ENCODE measurements at places on chromosomes 3 and 15.

- no peak for DNase-seq
Measured at GRCh38 chr15:63986185-63986680, 60.1 kb downstream of the DAPK2 start.

DNA sequence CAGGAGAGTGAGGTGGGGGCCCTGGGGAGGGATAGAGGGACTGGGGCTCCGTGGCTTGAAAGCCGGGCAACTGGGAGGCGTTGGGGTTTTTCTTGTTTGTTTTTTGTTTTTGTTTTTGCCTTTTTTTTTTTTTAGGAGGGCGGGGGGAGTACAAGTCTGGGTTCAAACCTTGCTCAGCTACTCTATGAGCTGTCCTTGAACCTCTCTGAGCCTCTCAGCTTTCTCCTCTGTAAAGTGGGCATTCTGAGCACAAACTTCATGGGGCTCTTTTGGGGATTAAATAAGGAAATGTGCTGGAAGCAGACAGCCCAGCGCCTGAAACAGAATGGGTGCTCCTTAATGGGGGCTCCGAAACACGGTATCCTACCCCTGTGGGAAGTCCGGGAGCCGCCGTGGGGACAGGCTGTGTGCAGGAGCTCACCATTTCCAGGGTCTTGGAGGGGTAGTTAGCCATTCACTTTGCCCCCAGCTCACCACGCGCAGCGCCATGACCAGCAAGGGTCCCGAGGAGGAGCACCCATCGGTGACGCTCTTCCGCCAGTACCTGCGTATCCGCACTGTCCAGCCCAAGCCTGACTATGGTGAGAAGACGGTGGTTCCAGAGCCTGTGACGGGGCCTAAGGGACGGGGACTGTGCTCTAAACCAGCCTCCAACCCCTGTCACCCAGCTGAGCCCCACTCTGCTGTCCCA lies 388 bp downstream of the ACY1 start:
- no peak for DNase-seq

DNA sequence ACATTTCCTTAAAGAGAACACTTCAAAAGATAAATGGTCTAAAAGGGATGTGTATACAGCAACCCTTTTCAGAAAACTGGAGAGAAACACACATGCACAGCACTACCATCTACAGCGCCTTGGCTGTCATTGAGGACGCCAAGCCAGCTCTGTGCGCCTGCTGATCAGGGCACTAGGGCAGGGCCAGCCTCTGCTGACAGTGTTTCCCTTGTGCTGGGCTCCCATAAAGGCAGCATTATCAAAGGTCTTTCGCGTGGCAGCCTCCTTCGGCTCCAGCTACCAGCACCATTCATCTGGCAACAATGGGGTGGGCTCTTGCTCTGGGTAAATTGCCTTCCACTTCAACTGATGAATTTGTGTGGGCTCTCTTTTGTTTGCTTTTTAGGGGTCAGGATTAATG lies 53.4 kb downstream of the LDHAL6B start:
- DNase-seq: no peak

GRCh38 chr3:129616713-129617112 lies 10.2 kb upstream of the PLXND1 start:
- no peak for DNase-seq

DNA sequence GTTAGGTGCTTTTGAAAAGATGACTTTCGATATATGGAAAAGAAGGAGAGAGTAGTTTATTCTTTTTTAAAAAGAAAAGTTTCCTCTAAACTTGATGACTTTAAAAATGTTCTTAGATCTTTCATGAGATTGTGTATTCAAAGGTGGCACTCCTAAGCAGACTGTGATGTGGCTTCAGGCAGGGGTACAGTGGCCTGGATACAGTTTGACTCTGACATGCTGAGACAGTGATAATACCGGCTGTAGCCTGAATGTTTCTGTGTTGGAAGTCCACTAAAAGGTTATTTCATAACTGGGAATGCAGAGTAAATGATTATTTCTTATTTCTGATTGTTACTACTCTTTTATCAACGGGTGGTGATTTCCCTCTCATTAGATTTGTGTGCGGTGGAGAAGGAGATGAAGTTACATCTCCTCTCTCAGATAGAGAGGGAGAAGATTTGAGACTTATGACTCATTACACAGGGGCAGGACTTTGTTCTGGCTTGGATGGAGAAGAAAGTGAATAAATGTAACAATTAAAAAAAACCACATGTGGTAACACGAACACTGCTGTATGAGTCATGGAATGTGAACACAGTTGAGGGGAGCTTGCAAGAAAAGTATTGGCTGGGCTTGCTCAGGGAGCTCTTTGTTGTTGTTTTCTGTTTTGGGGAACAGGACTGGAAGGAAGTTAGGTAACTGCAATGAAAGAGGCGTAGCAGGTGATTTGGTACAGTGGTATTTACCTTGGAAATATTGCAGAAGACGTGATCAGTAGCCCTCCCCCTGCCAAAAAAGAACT lies 21.6 kb downstream of the SPTSSB start:
- no peak for DNase-seq

- no peak for DNase-seq
Measured at GRCh38 chr3:47455806-47456452, 19.8 kb downstream of the SCAP start.

DNA sequence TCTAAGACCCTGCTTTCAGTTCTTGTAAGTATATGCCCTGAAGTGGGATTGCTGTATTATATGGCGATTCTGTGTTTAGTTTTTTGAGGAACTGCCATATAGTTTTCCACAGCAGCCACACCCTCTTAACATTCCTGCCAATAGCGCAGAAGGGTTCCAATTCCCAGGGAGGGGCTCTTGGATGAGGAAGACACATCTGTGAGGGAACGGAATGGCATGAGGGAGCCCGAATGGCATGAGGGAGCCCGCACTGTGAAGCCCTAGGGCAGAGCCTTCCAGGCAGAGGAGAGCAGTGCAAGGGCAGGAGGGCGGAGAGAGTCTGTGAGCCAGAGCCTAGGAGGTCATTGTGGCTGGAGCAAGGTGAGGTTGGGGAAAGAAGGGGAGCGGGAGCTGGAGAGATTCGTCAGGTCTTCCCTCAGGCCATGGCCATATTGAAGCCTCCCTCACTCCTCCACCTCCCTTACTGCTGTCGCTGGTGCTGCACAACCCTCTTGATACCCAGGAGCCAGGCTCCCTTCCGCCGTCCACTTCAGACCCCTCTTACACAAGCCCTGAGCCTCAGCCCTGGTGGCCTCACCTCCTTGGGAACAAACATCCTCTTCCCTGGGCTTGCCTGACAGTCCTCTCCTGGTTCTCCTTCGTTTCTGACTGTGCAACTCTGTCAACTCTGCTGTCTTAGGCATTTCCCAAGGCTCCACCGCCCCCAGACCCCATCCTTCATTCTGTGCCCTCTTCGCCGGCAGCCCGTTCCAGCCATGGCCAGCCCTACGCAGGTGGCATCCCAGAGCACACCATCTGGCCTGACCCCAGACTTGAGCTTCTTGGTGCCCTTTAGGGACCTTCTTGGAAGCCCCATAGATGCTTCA lies 51.4 kb downstream of the FGD5 start:
- DNase-seq: no peak

GRCh38 chr3:112456147-112456546 lies 43.1 kb downstream of the BTLA start:
- DNase-seq: no peak

DNA sequence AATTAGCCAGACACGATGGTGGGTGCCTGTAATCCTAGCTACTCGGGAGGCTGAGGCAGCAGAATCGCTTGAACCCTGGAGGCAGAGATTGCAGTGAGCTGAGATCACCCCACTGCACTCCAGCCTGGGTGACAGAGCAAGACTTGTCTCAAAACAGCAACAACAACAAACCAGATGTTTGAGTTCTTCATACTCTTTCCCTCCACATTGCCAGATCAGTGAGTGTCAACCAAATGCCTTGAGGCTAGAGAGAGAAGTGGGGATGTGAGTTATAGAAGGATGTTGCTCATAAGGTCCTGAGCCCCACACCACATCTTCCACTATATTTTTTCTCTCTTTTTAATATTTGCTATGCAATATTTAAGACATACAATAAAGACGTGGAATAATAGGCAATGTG lies 19.8 kb downstream of the MAPKBP1 start:
- DNase-seq: no peak

DNA sequence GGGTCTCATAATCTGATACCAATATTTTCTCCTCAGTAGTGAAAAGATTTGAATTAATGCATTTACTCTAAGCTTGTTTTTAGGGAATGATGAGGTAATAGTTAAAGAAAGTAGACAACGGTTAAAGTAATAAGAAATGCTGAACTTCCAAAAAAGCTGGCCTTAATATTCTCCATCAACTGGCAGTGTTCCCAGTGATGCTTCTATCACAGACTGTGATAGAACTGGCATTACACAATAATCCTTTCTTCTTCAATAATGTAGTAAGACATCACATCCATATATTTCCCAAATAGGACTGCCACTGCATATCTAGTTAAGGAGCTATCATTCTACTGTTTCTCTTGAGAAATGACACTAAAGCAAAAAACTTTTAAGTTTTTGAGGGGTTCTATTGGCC lies 188.7 kb downstream of the IL5RA start:
- DNase-seq: no peak

GRCh38 chr15:56469483-56469882 lies 4.5 kb upstream of the MNS1 start:
- DNase-seq: no peak

DNA sequence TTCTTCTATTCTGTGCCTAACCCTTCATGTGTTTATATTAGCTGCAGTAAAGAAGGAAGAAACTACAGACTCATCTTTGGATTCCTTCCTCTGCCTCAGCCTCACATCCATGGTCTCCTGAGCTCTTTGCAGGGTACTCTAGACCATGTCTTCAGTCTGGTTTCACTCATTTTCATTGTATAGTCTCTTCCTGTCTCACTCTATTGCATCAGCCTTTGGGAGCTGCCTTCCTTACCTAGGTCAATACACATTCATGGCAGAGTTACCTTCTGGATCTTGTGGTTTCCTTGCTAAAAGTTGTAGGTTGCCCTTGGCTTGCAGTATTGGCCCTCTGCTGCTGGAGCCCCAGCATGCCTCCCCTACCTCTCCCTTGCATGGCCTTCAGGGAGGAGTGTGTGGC lies 31.5 kb upstream of the SCAANT1 start:
- DNase-seq: no peak

- no peak for DNase-seq
Measured at GRCh38 chr15:47461652-47462141, 255.6 kb upstream of the SEMA6D start.

GRCh38 chr15:33492434-33493052 lies 181.8 kb downstream of the RYR3 start:
- no peak for DNase-seq

DNA sequence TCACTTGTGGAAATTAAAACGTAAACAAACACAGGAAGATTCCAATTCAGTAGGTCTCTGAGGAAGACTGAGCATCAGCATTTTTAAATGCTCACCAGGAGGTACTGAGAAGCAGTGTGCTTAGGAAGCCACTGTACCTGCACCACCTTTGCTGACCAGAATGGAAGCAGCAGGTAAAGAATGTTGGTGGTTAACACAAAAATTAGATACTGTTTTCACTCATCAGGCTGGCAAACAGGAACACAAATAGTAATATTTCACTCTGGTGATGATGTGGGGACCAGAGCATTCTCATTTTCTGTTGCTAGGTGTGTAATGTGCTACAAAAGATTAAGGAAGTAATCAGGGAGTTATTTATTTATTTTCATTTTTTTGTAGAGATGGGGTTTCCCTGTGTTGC lies 29.9 kb upstream of the GHSR start:
- DNase-seq: no peak

- DNase-seq: no peak
Measured at GRCh38 chr3:126316031-126316461, 41.2 kb downstream of the KLF15 start.

DNA sequence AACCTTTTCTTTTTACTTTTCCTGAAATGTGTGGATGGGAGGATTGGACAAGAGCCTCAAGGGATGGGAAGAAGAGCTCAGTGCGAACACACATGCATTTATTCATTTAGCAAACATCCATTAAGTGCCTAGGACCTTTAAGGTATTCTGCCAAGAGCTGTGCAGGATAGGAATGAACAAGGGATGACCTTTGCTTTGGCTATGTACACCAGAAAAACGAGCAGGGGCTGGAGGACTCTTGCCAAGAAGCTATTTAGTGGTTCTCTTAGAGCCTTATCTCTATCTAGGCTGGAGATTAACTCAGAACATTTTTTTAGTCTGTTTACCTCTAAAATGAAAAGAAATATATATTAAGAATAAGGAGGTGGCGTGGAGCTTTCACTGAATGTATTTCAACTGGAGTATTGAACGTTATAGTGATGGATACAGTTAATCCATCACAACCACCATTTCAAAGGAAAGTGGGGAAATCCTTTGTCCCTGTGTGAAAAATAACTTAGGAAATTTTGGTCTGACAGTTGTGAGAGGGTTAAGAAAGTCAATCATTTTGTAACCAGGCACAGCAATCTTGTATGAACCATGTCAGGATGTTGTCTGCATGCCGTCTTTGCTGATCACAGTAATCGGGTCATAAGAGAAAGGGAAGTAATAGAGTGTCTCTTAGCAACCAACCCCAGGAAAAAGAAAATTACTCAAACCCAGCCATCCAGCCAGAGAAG lies 279.0 kb downstream of the LPP start:
- no peak for DNase-seq
